Left renal pelvis (tissue), 4 donors: ENCODE measurements at places on chromosomes 2 and 18.

GRCh38 chr2:25700221-25700660 lies 26.9 kb upstream of the DTNB start:
- no peak for DNase-seq

DNA sequence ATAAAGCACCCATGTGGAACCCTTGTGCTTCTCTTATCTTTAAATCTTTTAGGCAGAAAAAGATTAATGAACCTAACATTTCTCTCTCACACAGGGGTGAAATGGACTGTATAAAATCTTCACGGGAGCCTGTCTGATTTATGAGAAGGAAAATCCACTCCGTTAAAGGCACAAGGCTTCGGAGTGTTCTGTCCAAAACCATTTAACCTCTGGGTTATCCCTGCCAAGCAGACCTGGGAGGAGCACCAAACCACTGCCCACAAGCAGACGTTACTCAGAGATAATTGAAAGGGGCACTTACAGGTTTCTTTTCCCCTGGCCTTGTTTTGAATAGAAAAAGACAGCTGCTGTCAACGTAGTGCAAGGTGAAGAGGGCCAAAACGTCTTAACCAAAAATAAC lies 184.4 kb upstream of the DOK6 start:
- DNase-seq: no peak

- no peak for DNase-seq
Observed at GRCh38 chr18:26875040-26875654, 9.6 kb upstream of the AQP4 start.

DNA sequence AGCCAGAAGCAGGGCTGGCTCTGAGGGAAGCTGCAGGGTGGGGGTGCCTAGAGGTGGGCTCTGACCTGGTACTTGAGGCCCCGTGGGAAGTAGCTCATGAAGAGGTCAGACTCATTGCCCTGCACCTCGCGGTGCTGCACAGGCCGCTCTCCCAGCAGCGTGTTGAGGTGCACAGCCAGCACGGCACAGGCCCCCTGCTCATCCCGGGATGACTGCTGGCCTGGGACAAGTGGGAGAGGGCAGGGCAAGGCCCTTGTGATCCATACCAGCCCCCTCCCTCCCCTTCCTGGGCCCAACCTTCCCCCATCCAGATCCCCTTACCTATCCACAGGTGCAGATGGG lies 8.7 kb downstream of the CAPG start:
- DNase-seq: no peak

DNA sequence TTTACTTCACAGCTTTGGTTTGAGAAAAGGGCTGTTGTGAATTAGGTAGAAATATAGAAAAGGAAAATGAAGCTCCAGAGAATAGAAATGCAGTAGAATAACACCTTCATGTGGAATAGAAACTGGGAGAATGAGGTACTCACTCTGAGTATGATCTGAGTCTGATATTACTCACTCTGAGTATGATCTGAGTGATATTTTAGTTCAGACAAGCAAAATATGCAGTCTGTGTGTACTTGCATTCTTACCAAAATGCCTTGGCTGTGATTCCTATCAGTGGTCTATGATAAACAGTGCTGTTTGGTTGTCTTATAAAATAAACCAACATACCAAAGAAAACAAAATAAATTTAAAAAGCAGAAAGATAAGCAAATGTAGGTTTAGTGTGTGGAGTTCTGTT lies 487.6 kb downstream of the THSD7B start:
- DNase-seq: no peak

DNA sequence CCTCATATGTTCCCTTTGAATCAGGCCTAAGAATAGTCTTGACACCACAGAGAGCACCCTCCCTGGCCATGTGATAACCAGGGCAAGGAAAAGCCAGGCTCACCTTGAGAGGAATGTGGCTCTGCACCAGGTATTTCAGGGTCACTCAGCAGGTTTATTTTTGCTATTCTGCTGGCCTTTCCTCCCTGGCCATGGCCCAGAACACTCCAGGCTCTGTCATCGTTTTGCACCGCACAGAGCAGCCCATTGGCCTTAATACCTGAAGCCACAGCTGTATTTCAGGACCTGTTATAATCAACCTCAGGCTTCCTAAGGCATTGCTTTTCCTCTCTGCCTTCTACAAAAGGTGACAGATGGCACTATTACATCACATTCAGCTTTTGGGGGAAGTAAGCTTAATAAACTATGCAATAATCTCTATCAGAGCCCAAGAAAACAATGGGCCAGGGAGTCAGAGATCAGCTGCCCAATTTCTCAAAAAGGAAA lies 668.3 kb downstream of the IRS1 start:
- no peak for DNase-seq

- DNase-seq: no peak
Observed at GRCh38 chr2:226799211-226799975, at the start of gene IRS1. IRS1 (minus strand) TSS chr2:226799820; CDS start chr2:226798738, 1,082 bp downstream.

- no peak for DNase-seq
Observed at GRCh38 chr2:60899230-60899891, 18.0 kb downstream of the REL start.

- no peak for DNase-seq
Observed at GRCh38 chr2:232731470-232731869, 34.3 kb downstream of the GIGYF2 start.

DNA sequence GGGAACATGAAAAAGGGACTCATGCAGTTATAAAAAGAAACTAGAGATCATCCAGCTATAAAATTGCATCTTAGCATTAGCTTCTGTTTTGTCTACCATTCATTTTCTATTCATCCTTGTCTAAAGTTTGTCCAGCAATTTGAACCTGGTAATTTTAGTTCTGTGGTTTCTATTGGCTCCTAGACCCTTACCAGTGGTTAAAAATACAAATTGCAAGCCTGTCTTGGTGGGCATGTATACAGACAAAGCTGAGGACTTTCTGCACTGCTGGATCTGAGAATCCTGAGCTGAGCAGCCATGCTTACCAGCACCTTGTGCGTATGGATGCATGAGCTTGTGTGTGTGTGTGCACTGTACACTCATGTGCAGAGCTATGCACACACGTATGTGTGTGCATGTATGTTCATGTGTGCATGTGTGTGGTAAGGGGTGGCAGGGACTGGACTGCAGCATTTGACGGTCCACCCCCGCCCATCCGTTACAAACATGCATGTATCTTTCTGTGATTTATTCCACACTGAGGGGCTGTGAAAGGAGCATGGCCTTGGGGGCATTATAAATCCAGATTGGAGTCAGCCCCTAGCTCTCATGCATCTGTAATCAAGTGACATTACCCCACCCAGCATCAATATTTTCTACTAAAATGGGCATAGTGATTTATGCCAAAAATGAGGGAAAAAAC lies 144.7 kb downstream of the FAM210A start:
- no peak for DNase-seq

- DNase-seq: no peak
Observed at GRCh38 chr2:192932376-192932775, 737.6 kb upstream of the TMEFF2 start.

- no peak for DNase-seq
Observed at GRCh38 chr2:52335727-52336126, 1303.8 kb upstream of the NRXN1 start.

DNA sequence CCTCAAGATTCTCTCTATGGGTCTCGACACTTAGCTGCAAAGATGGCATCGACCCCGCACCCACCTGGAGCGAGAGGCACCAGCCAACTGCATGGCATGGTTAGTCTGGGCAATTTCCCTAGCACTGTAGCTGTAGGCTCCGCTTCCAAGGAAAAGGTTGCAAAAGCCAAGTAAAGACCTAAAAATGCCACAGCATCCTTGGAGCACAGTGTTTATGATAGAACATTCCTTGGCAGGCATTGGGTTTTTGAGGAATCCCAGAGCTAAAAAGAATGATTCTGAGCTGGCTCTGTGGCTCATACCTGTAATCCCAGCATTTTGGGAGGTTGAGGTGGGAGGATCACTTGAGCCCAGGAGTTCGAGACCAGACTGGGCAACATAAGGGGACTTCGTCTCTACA lies 22.9 kb downstream of the QPCT start:
- DNase-seq: no peak

GRCh38 chr2:96700086-96700485 lies 39.8 kb downstream of the LMAN2L start:
- no peak for DNase-seq

DNA sequence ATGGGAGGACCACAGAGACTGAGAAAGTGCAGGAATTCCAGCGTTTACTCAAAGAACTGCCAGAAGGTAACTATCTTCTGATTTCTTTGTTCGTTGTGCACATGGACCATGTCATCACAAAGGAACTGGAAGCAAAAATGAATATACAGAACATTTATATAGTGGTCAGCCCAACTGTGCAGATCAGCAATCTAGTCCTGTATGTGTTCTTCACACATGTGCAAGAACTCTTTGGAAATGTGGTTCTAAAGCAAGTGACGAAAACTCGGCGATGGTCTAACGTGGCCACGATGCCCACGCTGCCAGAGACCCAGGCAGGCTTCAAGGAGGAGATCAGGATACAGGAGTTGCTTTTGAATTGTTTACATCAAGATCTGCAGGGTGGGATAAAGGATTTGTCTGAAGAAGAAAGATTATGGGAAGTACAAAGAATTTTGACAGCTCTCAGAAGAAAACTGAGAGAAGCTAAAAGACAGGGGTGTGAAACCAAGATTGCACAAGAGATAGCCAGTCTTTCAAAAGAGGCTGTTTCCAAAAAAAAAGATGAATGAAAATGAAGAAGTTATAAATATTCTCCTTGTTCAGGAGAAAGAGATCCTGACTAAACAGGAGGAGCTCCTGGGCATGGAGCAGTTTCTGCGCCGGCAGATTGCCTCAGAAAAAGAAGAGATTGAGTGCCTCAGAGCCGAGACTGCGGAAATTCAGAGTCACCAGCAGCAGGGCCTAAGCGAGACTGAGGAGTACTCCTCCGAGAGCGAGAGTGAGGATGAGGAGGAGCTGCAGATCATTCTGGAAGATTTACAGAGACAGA lies 8.3 kb upstream of the CHST10 start:
- DNase-seq: no peak

DNA sequence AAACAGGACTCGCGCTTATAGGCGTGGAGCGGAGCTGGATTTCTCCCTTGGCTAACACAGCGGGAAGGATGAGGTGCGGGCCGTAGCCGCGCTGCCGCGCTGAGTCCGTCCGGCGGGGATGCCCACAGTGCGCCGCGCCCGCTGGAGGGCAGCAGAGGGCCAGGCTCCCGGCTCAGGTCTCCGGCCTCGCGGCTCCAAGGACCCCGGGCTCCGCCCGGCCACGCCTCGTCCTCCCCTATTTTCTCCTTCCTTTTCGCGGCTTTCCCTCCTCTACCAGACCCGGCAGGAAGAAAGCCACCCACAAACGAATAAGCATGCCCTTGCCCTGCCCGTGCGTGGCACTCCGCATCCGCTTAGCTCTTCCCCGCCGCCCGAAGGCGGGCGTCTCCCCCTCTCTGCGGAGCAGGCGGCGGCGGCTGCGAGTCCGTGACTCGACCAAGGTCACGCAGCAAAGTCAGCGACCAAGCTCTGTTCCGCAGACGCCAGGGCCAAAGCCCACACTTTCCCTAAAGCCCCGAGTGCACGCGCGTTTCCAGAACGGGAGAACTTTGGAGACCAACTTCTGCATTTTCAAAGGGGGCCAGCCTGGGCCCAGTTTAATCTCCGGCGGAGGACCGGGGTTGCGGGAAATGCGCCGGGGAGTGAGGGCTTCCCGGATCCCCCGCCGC lies 48.5 kb downstream of the KCNIP3 start:
- peak; percentile 73 for DNase-seq

DNA sequence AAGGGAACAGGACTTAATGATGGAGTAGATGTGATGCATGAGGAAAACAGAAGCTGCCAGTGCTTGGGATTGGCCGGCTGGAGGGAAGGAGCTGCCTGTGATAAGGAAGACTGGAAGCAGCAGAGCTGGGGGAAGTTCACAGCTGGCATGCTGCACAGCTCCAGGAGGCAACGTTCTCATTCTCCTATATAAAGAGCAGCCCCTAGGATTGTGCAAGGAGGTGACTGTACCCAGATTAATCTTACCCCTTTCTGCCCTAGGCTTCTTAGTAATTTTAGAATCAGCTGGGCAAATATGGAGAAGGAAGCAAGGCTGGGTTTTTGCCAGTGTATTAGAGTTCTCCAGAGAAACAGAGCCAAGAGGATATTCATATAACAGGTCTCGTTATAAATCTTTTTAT lies 155.8 kb downstream of the ALPK2 start:
- DNase-seq: no peak

GRCh38 chr2:29920631-29921559 lies 491 bp downstream of the ALK start:
- DNase-seq: no peak

GRCh38 chr2:191566344-191566743 lies 111.6 kb upstream of the NABP1 start:
- DNase-seq: no peak

DNA sequence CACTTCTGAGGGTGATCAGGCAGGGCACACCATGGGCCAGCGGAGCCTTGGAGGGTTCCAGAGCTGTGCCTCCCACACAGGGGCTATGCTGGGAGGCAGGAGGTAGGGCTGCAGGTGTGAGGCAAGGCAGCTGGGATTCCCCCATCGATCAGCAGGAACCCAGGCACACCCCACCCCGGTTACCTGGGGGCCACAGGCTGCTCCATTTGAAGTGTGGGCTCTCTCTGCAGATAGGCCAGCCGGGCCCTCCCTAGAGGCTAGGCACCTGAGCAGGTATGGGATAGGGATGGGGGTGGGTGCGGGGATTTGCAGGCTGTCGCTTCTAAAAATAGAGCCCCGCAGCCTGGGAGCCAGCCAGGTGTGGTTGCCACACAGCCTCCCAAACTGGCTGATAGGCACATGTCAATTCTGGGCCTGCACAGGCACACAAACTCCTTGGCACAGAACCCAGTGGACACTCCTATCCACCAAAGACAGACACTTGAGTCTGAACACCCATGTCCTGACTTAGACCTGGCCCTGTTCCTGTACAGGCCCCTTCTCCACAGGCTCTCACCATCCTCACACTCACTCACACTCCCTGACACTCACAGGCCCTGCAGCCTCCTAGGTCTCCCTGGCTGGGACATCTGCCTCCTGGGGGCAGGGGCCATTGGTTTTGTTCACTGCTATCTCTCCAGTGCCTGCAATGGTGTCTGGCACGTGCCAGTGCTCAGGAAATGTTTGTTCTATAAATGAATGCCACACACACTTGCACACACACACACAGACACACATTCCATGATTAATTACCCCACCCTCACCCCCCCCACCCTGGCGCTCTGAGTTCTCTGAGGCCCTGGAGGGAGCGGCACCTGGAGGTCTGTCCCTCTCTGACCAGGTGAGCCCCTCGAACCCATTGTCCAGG lies 73.4 kb downstream of the ZFP36L2 start:
- DNase-seq: no peak

DNA sequence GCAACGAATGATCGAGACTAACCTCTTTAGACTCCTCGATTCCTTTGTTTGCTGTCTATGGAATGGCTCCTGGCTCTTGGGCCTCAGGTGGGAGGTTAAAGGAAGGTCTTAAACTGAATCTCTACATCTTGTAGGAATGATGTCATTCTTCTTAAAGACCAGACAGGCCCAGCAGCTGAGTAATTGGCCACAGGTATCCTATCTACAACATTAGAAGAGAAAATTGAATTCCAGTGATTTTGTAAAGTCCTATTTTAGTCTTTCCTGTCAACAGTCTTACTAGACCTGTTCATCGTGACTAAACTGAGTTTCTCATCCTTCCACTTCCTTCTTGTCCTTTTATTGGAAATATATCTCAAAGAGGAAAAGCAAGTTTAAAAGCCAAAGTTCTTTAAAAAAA lies 274.8 kb downstream of the ALPK2 start:
- DNase-seq: no peak
